ENCODE measurements at places on chromosomes 5 and 9.

GRCh38 chr5:10579536-10580521 lies 16.0 kb downstream of the ANKRD33B start:
- DNase-seq = no peak

- DNase-seq = no peak
Observed at GRCh38 chr5:67876371-67876770, 339.2 kb upstream of the PIK3R1 start.

DNA sequence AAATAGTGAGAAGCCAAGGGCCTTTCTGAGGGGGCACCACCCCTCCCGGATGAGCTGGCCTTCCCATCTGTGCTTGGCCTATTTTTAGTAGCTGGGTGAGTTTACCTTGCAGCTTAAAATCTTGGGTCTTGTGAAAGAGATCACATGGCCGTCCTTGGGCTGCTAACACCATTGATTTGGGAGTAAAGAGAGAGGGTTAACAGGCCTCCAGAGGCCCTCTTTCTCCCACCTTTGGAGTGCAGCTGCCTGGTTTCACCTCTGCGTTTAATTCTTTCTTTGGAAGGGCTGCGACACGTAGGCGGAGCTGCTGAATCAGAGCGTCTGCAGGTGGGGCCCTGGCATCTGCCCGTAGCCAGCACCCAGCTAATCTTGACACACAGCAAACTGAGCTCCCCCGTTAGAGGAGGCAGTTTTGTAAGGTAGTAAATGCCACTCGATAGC lies 12.8 kb downstream of the OLFM1 start:
- no peak for DNase-seq

DNA sequence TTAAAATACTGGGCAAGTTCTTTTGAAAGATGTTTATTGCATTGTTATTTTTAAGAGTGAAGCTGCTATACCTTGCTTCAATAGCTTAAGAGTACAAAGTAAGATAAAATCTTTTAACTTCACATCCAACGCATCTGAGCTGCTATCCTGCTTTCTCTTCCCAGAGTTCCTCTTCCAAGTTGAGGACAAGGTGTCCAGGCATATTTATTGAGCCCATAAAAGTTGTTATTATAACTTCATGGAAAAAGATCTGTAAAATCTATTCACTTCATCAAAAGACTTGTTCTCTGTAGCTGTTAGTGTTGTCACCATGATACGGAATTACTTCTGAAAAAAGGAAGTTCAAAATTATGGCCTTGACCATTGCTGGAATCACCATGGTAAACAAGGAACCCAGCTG lies 306.2 kb upstream of the ELAVL2 start:
- DNase-seq = no peak

- no peak for DNase-seq
Observed at GRCh38 chr9:134212809-134213507, 48.6 kb upstream of the RNU6ATAC start.

Data from hypothalamus (tissue), 51 donors.